T-helper 1 cell treated with Interleukin-12 subunit alpha and Interleukin-12 subunit beta and Interleukin-4 antibody, amounts not matched to agents 30 ng/mL and 1 ng/mL, for 36 hours (primary cell): ENCODE measurements at places on chromosomes 11 and 22. TPM values are rescaled to one million over a fixed set of nuclear protein-coding genes. Genes with fewer than 3 reads are reported as not detected.

SYT12 gene
- total RNA-seq, result not detected in 2 replicates

TBX10 gene
- not detected in 2 replicates for total RNA-seq

MS4A6E gene
- total RNA-seq, result not detected in 2 replicates

MYBPC3 gene
- total RNA-seq, result not detected in 2 replicates
